ENCODE measurements at places on chromosomes 2 and 18.

DNA sequence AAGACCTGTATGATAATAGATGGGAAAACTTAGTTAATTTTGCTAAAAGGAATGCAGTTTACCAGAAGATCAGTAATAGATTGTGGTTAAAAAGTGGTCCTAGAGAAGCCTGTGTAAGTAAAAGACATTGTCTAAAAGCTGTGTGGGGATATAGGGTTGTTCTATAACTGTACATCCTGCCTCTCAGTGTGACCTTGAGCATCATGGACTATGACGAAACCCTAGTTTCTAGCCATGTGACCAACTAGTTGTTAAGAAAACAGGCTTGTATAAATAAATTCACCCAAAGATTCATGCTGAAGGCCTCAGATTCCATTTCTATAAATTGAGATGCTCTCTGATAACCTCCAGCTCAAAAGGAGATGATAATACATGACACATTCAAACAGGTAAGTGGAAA is 160.7 kb downstream of the IKZF2 start:
- no peak overlapping the region for H3K4me3 ChIP-seq
- H3K27me3 ChIP-seq = peaks cover 2% of the 10 kb centered on the region
- no peak for DNase-seq

GRCh38 chr2:179855673-179856072 is 5.7 kb downstream of the ZNF385B start:
- H3K4me3 ChIP-seq = no peak overlapping the region
- H3K36me3 ChIP-seq = no peaks in the 10 kb centered on the region
- H3K27me3 ChIP-seq = peaks cover 30% of the 10 kb centered on the region
- H3K4me1 ChIP-seq = peaks cover 8% of the 10 kb centered on the region

- no peak overlapping the region for H3K4me3 ChIP-seq
- H3K27me3 ChIP-seq = no peaks in the 10 kb centered on the region
- no peak for DNase-seq
- no peak overlapping the region for H3K27ac ChIP-seq
Observed at GRCh38 chr2:74373985-74374384, 6.1 kb downstream of the DCTN1 start.

- no peaks in the 10 kb centered on the region for H3K36me3 ChIP-seq
- no peak overlapping the region for H3K4me3 ChIP-seq
- no peak overlapping the region for H3K27ac ChIP-seq
- no peak for DNase-seq
- no peaks in the 10 kb centered on the region for H3K27me3 ChIP-seq
Observed at GRCh38 chr2:76314271-76315020, 603.7 kb upstream of the GCFC2 start.

DNA sequence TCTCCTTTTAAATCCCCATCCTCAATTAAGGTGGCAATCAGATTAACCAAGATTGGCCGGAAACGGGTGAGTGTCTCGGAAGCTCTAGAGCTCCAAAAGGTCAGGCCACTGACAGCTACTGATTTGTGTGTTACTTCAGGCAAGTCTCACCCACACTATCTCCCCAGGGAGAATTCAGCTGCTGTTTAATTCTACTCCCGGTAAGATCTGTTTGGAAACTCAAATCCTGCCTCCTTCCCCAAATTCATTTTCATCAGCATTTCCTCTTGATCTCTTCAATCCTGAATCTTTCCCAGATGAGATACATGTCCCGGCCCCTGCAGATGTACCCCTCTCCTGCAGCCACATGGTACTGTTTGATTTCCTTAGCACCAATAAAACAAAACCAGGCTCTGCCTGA is 34.9 kb downstream of the EFR3B start:
- no peak overlapping the region for H3K4me3 ChIP-seq
- H3K27ac ChIP-seq = no peak overlapping the region
- H3K36me3 ChIP-seq = no peaks in the 10 kb centered on the region
- H3K27me3 ChIP-seq = peaks cover 23% of the 10 kb centered on the region

GRCh38 chr2:62787386-62787785 is 81.9 kb downstream of the EHBP1 start:
- H3K4me3 ChIP-seq = no peak overlapping the region
- peaks cover 8% of the 10 kb centered on the region for H3K36me3 ChIP-seq
- H3K27me3 ChIP-seq = no peaks in the 10 kb centered on the region
- H3K4me1 ChIP-seq = peaks cover 10% of the 10 kb centered on the region
- H3K27ac ChIP-seq = no peak overlapping the region
- DNase-seq = no peak

- no peaks in the 10 kb centered on the region for H3K27me3 ChIP-seq
- H3K4me3 ChIP-seq = no peak overlapping the region
- H3K36me3 ChIP-seq = no peaks in the 10 kb centered on the region
Observed at GRCh38 chr2:192515937-192516336, 321.2 kb upstream of the TMEFF2 start.
